ENCODE measurements at places on chromosomes 2 and 18. TPM values are rescaled to one million over a fixed set of nuclear protein-coding genes. Genes with fewer than 3 reads are reported as not detected.

- no peak for DNase-seq
- peaks cover 5% of the 10 kb centered on the region for H3K36me3 ChIP-seq
- H3K27me3 ChIP-seq: no peaks in the 10 kb centered on the region
- no peak overlapping the region for H3K27ac ChIP-seq
- no peak overlapping the region for H3K4me3 ChIP-seq
- no peaks in the 10 kb centered on the region for H3K4me1 ChIP-seq
These were observed 32.5 kb upstream of the ERCC3 start for GRCh38 chr2:127326289-127326945.

DNA sequence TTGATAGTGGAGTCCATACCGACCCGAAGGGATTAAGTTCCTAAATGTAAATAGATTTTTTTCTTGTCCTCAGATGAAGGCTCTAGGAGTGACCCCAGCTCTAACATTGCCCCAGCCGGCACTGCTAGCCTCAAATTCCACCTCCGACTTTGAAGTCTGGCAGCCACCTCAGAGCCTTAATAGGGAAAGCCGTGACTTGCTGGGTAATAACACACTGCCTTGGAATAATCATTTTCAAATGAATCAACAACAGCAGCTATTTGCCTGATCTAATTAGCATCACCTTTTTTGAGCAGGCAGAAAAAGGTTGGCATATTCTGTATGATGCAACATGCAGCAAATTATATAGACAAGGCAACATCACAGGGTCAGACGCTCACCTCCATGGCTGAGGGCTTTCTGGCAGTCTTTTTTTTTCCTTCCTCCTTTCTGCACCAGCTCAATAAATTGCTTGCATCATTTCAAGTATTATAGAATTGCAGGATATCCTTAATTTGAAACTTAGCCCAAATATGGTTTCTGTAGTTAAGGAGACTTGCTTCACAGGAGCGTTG, 276.5 kb upstream of the ATP5MC3 start:
- H3K27ac ChIP-seq: no peak overlapping the region
- no peaks in the 10 kb centered on the region for H3K36me3 ChIP-seq
- H3K27me3 ChIP-seq: no peaks in the 10 kb centered on the region
- DNase-seq: no peak

DNA sequence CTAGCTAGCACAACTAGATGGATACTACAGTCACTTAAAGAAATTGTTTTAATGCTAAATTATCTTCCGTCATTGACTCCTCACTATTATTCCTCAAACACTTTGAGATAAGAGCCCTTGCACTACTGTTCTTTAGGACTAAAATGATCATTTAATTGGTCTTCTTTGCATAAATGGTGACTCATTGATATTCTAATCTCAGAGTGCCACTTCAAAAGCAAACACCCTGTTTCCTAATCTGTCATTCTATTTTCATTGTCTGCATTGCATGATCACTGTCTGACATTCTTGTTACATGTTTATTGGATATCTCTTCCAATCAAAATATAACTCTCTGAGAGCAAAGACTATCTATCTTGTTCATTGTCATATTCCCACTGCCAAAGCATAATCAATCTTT, 313.9 kb downstream of the EXOC6B start:
- H3K27ac ChIP-seq: no peak overlapping the region
- H3K27me3 ChIP-seq: no peaks in the 10 kb centered on the region
- H3K4me3 ChIP-seq: no peak overlapping the region
- no peak for DNase-seq

DNA sequence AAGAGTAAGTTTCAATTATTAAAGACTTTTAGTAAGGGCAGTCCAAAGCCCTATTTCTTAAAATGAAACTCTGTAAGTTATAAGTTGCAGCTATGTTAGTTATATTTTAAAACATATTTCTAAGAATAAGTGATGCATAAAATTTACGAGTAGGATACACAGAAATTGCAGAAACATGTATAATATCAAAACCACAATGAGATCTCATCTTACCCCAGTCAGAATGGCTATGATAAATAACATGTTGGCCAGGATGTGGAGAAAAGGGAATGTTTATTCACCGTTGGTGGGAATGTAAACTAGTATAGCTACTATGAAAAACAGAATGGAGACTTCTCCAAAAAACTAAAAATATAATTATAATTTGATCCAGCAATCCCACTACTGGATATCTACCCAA, 201.2 kb downstream of the CBLN2 start:
- H3K27ac ChIP-seq: no peak overlapping the region
- no peak overlapping the region for H3K4me3 ChIP-seq
- no peaks in the 10 kb centered on the region for H3K4me1 ChIP-seq

GRCh38 chr2:170843656-170844055, 27.0 kb downstream of the GAD1 start:
- no peak overlapping the region for H3K4me3 ChIP-seq
- no peak for DNase-seq
- H3K27me3 ChIP-seq: no peaks in the 10 kb centered on the region

DNA sequence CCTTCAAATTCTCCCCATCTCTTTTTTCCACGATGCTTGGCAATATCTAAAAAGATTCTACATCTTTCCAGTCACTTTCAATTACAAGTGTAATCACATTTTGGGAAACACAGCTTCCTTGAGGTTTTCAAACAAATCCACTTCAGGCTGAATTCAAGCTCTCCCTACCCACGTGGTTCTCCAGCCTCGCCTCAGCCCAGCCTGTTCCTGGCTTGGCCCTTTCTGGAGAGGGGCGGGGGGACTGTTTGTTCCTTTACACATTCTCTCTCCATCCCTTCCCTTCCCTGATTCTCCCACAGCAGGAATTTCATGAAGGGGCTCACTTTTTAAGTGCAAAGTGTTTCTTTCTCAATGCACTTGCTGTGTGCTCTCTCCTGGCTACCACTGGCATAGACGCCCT, 226.3 kb upstream of the SOX11 start:
- H3K4me1 ChIP-seq: no peaks in the 10 kb centered on the region
- H3K27me3 ChIP-seq: no peaks in the 10 kb centered on the region
- DNase-seq: no peak
- no peaks in the 10 kb centered on the region for H3K36me3 ChIP-seq

DNA sequence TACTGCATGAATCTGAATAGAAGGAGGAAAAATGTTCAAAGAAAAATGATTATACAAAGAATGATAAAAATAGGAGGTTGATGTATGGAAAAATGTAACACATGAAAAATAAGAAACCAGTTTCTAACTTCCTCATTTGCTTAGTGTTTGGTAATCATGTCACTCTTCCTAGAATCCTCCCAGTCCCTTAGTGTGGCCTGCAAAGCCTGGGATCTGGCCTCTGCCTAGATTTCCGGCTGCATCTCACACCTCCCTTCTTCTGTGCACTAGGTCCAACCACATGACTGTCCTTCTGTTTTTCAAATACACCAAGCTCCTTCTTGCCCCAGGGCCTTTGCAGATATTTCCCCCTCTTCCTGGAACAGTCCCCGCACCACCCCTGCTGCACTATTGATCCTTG, 76.8 kb upstream of the RBMS1 start:
- DNase-seq: no peak
- no peaks in the 10 kb centered on the region for H3K36me3 ChIP-seq
- no peak overlapping the region for H3K4me3 ChIP-seq
- no peaks in the 10 kb centered on the region for H3K4me1 ChIP-seq

- H3K27ac ChIP-seq: no peak overlapping the region
- no peaks in the 10 kb centered on the region for H3K4me1 ChIP-seq
- H3K27me3 ChIP-seq: no peaks in the 10 kb centered on the region
These were observed 95.0 kb downstream of the TNFRSF11A start for GRCh38 chr18:62420151-62420512.

DNA sequence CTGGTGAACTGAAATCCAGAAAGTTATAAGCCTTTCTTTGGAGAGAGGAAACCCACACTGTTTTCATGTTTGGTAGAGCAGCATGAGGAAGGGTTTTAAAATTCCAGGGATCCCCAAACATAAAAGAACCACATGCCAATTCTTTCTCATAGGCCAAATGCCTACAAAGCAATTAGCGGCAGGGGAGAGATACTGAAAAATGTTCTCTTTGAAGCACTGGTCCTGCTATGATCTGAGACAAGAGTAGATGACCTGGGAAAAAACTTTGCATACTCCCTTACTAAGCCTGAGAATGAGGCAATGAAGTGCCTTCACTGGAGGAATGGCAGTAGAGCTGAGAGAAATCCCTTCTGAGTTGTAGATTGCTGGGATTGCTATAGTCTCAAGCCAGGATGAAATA, 1261.7 kb downstream of the DSC3 start:
- no peaks in the 10 kb centered on the region for H3K36me3 ChIP-seq
- no peak overlapping the region for H3K4me3 ChIP-seq
- H3K27me3 ChIP-seq: no peaks in the 10 kb centered on the region
- H3K27ac ChIP-seq: no peak overlapping the region
- no peak for DNase-seq

- no peak for DNase-seq
- no peaks in the 10 kb centered on the region for H3K27me3 ChIP-seq
- H3K4me3 ChIP-seq: no peak overlapping the region
- no peaks in the 10 kb centered on the region for H3K36me3 ChIP-seq
These were observed 126.3 kb upstream of the LMAN1 start for GRCh38 chr18:59485382-59485781.

DNA sequence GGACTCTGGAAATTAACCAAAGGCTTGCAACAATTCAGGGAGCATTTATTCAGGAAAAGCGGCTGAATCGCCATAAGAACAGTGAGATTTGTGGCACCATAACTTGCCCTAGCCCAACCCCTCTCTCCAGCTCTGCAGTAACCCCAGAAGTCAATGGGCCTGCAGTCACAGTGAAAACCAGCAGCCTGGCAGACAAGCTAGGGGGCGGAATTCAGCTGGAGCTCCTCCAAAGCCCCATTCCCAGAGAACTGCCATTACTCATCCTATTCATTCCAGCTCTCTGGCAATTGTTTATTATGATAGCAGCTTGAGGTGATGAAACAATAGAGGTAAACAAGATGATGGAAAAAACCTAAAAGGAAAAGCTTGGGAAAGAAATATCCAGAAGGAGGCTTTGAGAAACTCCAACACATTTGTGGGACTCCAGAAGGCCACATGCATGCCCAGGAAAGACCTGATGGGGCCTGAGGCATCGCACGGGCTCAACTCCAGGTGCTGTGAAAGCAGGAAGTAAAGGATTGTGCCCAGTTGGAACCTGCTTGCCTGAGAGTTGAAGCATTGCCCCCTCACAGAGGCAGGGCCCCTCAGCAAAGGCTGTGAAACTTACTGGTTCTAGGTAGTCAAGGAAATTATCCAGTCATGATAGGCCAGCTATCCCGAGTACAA, 126.7 kb downstream of the TWIST2 start:
- H3K27me3 ChIP-seq: no peaks in the 10 kb centered on the region
- H3K27ac ChIP-seq: no peak overlapping the region
- no peak overlapping the region for H3K4me3 ChIP-seq
- no peak for DNase-seq

- H3K4me3 ChIP-seq: no peak overlapping the region
- H3K27me3 ChIP-seq: no peaks in the 10 kb centered on the region
- no peaks in the 10 kb centered on the region for H3K4me1 ChIP-seq
- H3K36me3 ChIP-seq: no peaks in the 10 kb centered on the region
- H3K27ac ChIP-seq: no peak overlapping the region
These were observed 82.9 kb upstream of the TMEFF2 start for GRCh38 chr2:192277494-192278109.

- H3K36me3 ChIP-seq: no peaks in the 10 kb centered on the region
- DNase-seq: peak; percentile 79
- H3K27ac ChIP-seq: peak overlapping the region; percentile 91
- no peak overlapping the region for H3K4me3 ChIP-seq
- no peaks in the 10 kb centered on the region for H3K27me3 ChIP-seq
These were observed 148.0 kb downstream of the SMAD7 start for GRCh38 chr18:48802543-48803290.

DNA sequence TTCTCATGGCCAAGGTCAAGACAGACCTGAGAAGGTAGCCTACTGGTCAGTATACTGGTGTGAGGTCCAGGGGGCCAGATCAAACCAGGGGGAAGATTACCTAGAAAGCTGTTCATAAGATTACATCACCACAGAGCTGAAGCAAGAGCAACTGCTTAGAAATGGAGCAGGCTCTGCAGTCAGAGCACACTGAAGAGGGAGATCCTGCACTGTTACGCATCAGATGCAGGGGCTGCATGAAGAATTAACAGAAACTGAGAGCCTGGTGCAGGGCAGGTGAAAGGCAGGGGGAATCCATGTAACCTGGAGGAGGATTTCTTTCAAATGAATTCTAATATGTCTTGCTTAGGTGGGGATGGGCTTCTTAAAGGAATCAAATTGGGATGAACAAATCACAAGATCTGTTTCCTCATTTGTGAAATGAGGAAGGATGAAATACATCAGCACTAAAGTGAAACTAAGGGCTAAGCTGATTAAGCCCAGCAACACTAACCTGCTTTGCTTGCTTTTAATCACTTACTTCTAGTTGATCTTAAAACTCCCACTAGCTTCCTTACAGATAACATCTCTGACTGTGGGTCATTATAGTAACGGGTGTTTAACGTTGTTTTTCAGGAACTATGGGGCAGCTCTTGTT, 74.3 kb upstream of the ADAM23 start:
- peak; percentile 9 for DNase-seq
- no peak overlapping the region for H3K4me3 ChIP-seq
- no peak overlapping the region for H3K27ac ChIP-seq
- H3K36me3 ChIP-seq: no peaks in the 10 kb centered on the region

- no peaks in the 10 kb centered on the region for H3K4me1 ChIP-seq
- no peaks in the 10 kb centered on the region for H3K36me3 ChIP-seq
- DNase-seq: no peak
- H3K27ac ChIP-seq: no peak overlapping the region
- no peaks in the 10 kb centered on the region for H3K27me3 ChIP-seq
- H3K4me3 ChIP-seq: no peak overlapping the region
These were observed 67.5 kb upstream of the APCDD1 start for GRCh38 chr18:10386956-10387355.

DNA sequence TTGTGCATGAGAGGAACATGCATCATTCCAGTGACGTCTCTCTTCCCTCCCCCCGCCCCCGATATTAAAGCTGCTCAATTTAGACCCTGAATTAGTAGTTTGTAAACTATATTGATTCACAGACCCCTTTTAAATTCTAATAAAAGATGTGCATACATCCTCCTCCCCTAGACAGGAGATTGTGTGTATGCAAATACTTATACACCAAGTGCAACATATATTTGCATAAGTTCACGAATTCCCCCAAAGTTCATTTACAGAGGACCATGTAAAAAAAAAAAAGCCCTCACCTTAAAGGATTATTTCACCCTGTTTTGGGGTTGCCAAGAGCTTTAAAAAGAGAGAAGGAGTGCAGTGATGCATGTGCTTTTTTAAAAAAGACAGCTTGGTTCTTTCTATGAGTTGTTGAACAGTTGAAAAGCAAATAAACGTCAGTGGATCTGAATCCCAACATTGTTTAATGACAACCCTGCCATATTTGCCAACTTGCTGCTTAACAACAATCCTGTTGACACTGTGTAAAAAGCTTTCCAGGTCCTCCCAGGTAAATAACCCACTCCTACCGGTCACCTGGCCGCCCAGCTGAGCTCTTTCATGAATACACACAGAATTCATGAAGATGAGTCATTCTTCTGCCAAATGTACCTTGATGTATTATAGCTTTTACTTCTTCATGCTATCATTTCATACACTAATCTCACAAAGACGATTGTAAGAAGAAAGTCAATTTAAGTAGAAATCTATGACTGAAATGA, 211.5 kb downstream of the IKZF2 start:
- H3K36me3 ChIP-seq: no peaks in the 10 kb centered on the region
- H3K4me3 ChIP-seq: no peak overlapping the region
- H3K27me3 ChIP-seq: no peaks in the 10 kb centered on the region
- DNase-seq: no peak
- H3K27ac ChIP-seq: no peak overlapping the region

UXS1 gene
- total RNA-seq: 56.6 TPM

SLC35F6 gene
- 63.7 TPM for total RNA-seq

SMARCAL1 gene
- 17.3 TPM for total RNA-seq

MALL gene
- total RNA-seq: 26.2 TPM

RNF125 gene
- 6.0 TPM for total RNA-seq

ARID5A gene
- total RNA-seq: 26.3 TPM

MYL12B gene
- 448 TPM for total RNA-seq

MARCO gene
- 4.6 TPM for total RNA-seq

IL37 gene
- total RNA-seq: not detected

SP9 gene
- not detected for total RNA-seq

ZAP70 gene
- total RNA-seq: 15.0 TPM

SGPP2 gene
- total RNA-seq: 89.8 TPM

Measured in kidney (tissue), 22 donors.